Mucosa of descending colon (tissue), 3 donors: ENCODE measurements at places on chromosomes 4 and X. TPM values are rescaled to one million over a fixed set of nuclear protein-coding genes. Genes with fewer than 3 reads are reported as not detected.

- DNase-seq: no peak
Observed at GRCh38 chr4:24403265-24403664, 181.1 kb downstream of the DHX15 start.

DNA sequence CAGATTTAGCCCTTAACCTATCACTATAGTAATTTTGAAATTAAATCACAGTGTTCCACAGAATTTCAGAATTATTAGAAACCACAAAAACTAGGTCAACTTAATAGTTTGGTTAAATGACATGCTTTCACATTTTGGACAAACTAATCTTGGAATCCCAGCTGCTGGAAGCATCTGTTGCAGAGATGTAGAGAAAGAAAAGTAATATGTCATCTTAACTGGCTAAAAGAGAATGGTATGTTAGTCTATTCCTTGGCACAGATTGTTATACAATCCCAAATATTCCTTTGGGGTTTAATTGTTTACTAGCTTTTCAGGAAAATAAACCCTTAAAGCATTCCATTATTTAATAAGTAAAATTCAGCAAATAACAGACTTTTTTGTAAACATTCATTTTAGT, 519.9 kb downstream of the IL15 start:
- DNase-seq: no peak

DNA sequence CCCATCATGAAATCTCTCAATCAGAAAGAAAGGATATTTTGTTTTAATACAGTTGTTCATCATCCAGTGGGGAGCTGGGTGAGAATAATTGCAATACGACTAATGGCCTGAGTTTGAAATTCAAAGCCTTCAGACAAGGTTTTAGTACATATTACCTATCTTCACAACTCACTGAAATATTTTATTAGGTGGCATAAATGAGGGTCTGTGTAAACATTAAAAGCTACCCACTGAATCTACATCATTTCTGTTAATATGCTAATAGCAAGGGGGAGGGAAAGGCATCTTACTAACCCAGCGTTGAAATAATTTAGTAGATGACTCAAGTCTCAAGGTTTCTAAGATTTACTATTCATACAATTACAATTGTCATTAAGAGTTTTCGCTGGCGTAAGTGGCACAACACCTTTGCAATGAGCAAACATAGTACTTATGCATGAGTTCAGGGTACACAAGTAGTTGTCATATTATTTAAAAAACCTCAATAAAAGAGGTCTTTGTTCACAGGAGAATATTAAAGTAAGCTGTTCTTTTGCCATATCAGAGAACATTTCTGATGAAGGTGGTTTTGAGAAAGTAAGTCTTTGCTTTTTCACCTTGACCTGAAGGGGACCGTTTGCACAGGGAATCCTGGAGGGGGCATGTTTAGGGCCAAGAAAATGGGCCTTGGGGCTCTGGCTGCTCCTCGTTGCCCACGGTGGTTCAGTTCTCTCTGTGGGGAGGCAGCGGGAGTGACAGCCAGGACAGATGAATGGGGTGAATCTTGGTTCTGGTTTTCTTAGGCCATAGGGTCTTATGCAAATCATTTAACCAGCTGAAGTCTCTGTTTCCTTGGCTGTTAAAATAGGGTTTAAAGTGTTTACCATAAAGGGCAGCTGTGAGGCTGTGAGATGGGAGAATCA, 4.5 kb upstream of the RHOH start:
- no peak for DNase-seq

DNA sequence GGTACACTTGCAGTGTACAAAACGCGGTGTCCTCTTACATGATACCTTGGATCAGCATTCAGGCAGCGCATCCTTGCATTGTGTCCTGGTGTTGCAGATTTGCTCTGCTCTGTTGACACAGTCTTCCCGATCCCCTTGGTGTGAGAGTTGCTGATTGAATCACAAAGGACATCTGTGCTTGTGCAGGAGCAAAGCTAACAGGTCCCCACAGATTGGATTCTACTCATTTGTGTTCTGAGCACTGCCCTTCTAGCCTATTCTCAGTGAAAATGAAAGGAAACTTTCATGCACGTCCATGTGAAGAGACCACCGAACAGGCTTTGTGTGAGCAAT, 171.4 kb downstream of the FRMPD4 start:
- DNase-seq: no peak

DNA sequence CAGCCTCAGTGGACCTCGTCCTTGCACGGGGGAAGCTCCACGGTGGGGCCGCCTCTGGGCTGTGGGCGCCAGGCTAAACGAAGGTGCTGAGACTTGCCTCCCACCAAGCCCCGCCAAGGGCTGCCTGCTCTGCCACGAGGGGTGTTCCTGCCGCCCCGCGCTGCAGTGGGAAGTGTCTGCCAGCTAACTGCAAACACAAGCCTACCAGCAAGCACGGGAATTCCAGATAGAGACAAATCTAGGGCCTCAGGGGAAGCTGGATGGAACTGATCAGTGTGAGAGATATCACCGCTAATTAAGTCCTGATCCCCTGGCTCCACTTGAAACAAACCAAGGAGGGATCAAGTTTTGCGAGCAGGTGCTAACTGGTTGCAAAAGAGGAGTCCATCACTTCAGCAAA, 181.6 kb upstream of the LEF1 start:
- no peak for DNase-seq

DNA sequence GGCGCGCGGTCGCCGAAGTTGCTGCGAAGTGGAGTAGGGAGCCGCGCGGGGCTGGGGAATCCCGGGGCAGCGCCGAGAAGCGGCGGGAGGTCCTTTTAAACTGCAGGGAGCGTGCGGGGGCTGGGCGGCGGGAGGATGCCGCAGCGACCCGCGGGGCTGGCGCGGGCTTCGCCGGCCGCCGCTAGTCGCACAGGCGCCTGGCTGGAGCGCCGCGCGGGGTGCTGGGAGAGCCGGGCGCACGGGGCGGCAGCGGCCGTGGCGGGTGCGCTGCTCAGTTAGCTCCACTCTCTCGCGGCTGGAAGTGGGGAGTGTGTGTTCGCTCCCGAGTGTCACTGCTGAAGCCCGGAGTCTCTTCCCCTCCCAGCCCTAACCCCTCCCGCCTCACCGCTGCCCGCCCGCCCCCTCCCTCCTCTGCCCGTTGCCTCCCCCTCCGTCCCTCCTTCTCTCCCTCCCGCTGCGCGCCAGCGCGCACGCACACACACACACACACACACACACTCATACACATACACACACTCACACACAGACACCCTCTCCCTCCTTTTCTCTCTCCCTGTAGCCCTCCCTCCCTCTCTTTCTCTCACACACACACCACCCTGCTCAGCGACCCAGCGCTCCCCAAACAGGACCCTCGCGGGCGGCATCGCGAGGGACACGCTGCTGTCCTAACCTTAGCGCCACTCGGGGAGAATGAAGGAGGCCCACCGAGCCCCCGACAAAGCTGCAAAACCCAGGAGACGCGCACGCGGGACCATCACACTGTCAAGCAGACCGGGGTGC, at the start of gene NDNF:
Gene NDNF, minus strand, starts transcription at position 312 of the 780 bp plus-strand sequence. CDS start 26,698 bp downstream, outside the sequence.
- DNase-seq: peak; percentile 74

DNA sequence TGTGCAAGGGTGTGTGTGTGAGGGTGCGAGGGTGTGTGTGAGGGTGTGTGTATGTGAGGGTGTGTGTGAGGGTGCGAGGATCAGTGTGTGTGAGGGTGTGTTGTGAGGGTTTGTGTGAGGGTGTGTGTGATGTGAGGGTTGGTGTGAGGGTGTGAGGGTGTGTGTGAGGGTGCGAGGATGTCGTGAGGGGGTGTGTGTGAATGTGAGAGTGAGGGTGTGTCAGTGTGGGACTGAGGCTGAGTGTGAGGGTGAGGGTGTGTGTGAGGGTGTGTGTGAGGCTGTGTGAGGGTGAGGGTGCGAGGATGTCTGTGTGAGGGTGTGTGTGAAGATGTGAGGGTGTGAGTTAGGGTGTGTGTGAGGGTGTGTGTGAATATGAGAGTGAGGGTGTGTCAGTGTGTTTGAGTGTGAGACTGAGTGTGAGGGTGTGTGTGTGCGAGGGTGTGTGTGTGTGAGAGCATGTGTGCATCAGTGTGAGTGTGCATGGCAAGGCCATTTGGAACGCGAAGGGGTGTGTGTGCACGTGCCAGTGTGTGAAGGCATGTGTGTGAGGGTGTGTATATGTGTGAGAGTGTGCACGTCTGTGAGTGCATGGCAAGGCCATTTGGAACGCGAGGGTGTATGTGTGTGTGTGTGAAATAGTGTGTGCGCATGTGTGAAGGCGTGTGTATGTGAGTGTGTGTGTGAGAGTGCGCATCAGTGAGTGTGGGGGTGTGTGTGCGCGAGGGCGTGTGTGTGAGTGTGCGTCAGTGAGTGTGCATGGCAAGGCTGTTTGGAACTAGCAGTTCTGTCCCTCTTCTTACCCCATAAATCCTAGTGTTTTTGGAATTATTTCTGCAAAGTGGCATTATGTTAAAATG, 69.8 kb downstream of the RGS12 start:
- DNase-seq: no peak

DNA sequence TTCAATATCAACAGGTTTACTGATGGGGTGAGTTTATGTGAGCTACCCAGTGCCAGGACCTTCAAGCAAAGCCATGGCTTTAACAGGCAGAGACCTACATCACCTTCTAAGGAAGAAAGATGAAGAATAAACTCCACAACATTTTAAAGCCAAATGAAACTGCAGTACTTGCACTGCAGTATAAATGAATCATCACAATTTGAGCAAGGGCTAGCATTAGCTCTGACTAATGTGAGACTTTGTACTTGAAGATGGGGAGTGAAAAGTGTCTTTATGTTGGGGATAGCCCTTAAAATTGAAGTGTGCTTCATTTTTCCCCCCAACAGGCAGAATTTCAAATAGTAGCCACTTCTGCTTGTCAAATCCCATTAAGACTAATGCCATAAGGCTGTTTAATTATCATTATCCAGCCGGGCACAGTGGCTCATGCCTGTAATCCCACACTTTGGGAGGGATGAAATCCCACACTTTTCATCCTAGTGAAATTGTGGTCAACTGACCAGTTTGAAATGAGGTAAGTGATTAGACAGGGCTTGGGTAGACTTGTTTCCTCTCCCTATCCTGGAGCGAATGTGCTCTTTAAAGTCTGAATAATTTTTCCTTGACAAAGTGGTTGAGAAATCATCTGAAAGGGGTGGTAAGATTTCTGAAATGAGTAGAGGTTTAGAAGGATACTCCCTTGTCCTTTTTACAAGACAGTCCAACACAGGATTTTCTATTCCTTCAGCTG, 27.2 kb upstream of the GPR34 start:
- DNase-seq: no peak

GRCh38 chr4:54780149-54780495, 122.4 kb downstream of the KIT start:
- DNase-seq: no peak

- DNase-seq: no peak
Observed at GRCh38 chr4:6840062-6840976, 57.8 kb downstream of the KIAA0232 start.

GRCh38 chr4:170169699-170170098, 79.9 kb upstream of the AADAT start:
- DNase-seq: no peak

GRCh38 chrX:24760363-24761000, 66.8 kb downstream of the POLA1 start:
- no peak for DNase-seq

GRCh38 chr4:5082376-5082775, 31.1 kb downstream of the STK32B start:
- DNase-seq: no peak

GRCh38 chr4:7659429-7660175, 224.9 kb upstream of the PSAPL1 start:
- no peak for DNase-seq

- DNase-seq: no peak
Observed at GRCh38 chrX:129696463-129697155, 41.9 kb upstream of the APLN start.

DNA sequence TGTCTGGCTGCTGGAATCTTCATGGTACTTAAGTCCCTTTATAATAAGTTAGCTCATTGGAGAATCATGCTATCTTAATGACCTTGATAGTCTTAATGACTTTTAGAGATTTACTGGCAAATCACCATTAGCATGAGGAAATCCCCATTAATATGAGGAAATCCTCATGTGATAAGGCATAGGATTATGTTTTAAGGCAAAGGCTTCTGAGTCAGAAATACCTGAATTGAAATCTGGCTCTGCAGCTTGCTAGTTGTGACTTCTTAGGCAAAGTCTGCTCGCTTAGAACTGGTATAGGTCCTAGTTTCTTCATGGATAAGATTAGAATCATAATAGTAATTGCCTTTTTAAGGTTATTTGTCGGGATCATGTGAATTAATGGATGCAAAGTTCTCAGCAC, 190.2 kb upstream of the BANK1 start:
- no peak for DNase-seq

DNA sequence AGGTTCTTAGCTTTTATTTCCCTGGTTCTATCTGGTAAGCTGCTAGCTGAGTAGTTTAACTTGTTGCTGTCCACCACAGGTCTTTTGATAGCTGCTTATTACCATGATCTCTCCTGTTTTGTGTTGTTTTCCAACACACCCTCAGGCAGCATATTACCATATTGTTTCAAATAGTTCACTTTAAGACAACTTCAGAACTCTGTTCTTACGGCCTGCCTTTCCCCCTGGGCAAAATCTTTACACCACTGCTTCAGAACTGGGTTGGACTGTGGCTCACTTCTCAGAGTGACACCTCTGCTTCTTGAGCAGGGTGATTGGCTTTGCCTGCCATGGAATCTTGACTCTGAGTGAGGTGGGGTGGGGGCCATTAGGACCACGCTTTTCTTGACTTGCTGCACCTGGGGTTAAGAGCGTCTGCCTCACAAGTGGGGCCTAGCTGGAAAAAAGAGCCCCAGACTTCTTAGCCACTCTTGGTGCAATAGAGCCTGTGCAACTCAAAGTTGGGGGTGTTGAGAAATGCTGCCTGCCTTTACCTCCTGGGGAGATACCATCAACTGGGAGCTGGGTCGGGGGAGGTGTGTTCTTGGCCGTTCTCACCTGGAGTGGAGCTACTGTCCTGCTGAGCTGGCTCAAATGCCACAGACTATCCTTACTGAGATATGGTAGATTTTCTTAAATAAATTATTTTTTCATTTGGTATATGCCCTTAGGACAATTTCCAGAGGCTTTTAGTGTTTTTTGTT, 23.4 kb downstream of the USP9X start:
- no peak for DNase-seq

GRCh38 chrX:39518476-39519029, 579.2 kb downstream of the BCOR start:
- no peak for DNase-seq

- DNase-seq: peak; percentile 47
Observed at GRCh38 chrX:69616457-69617203, 717 bp downstream of the EDA start.

DNA sequence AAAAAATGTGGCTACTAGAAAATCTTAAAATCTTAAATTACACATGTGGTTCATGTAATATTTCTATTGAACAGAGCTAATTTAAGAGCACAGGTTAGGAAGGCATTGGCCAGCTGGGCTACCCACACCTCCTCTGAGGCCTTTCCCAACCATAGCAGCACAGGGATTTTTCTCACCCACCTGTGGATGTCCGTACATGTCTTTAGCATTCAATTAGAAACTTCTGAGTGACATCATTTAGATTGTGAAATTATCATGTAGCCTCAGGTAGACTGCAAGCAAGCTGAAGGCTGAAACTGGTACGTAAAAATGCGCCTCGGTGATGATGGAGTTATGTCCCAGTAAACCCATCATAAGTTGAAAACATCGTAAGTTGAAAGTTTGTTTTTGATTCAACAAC, 31.2 kb downstream of the SCARB2 start:
- no peak for DNase-seq

GRCh38 chr4:1766106-1767060, 26.7 kb upstream of the FGFR3 start:
- DNase-seq: no peak

The FATE1 gene
- not detected for total RNA-seq

The MAGEA11 gene
- not detected for total RNA-seq

The CLCN4 gene
- total RNA-seq: 0.26 TPM

The RUFY3 gene
- total RNA-seq: 31.9 TPM

The ADRA2C gene
- 0.69 TPM for total RNA-seq

The GSX2 gene
- not detected for total RNA-seq

The IGSF1 gene
- 0.66 TPM for total RNA-seq
